ENCODE measurements at places on chromosomes 13 and 19.
A peak's percentile ranks its signal among the peaks of the same experiment; 100 is the strongest.

DNA sequence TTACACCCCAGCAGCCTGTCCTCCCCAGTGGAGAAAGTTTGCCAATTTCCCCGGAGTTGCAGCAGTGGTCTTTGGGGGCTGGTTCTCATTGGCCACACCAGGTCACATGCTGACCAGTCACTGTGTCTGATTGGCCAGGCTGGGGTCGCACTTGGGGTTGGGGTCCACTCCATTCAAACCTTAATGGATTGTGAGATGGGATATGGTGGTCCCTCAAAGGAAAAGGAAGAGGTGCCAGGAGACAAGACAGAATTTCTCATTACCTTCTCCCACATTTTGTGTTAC, 3.4 kb downstream of the PPM1N start:
- DNase-seq = no peak

GRCh38 chr13:101218484-101218883, 197.8 kb downstream of the NALCN start:
- DNase-seq = no peak

DNA sequence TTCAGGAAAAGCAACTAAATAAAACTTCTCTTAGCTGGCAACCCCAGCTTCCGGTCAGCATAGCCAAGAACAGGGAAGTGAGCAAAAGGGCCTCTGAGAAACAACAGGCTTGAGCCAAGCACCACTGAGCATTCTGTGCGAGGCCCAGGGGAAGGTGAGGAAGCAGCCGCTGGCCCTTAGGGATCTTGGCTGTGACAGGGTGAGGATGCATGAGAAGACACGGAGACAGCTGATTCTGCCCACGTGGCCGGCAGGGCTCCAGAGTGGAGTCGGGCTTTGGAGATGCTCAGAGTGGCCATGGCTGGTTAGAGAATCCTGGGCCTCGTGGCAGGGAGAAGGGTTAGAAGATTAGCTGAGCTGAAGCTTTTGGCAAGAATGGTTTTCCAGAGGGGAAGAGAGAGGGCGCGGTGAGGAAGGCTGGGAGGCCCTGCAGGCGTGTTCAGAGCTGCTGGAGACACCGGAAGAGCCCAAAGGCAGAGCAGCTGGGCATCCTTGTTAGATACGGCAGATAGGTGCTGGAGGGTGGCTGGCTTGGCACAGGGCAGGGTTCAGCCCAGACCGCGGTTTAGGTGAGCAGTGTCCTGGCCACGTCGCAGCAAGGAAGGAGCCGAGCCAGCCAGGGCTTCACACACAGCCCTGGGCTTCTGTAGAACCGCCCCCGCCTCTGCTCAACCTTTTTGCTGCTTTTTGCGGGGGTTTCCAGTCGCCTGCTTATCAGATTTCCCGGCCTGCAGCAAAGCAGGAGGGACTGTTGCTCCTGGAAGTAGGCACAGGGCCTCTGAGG, 17.3 kb downstream of the UPF1 start:
- peak; percentile 46 for DNase-seq

- DNase-seq = no peak
Measured at GRCh38 chr13:29160862-29161261, 340.7 kb downstream of the MTUS2 start.

- DNase-seq = no peak
Measured at GRCh38 chr13:110371550-110372465, 64.7 kb downstream of the COL4A2 start.

All from thoracic aorta (tissue), 2 donors.